Esophagus squamous epithelium (tissue), 5 donors: ENCODE measurements at places on chromosomes 12 and 14.

GRCh38 chr14:99737956-99738667 is 54.0 kb downstream of the CYP46A1 start:
- no peak for DNase-seq

DNA sequence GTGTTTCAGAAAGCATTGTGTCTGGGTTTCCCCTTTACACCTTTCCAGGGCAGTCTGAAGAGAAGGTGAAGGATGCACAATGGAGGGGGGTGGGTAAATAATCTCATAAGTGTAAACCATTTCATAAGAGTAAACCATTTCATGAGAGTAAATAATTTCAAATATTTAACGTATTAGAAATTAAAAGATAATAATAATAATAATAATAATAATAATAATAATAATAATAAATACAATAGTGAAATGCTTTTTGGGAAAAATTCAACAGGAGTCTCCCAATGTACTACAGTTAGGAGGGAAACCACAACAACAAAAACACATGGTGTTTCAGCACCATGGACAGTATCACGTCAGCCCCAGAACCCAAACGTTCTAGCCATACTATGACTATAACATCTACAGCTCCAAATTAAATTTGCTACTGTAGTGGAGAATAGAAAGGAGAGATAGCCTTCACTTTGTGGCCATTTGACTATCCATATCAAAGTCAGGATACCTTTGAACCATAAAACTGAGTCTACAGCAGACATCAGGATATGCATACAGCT is 691.8 kb downstream of the BCL11B start:
- no peak for DNase-seq

GRCh38 chr12:57069523-57069922 is 9.1 kb downstream of the NEMP1 start:
- no peak for DNase-seq

DNA sequence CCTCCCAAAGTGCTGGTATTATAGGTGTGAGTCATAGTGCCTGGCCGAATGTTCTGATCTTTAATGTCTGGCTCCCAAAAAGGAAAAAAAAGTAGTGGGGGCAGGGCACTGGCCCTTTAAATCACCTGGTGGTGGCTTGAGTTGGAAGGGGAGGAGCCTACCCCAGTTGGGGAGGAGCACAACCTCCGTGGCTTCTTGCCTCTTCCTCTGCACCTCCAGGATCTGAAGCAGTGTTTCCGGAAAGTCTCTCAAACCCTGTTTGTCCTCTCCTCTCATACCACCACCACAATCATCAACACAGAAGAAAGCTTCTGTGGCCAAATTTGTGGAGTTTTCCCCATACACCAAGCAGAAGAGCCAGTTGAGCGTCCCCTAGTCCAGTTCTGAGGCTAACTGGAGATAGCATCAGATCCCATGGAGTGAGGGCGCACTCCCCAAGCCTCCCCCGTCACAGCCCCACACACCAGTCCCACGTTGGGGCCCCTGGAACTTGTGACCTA is 24.3 kb upstream of the RCOR1 start:
- DNase-seq, result no peak

- no peak for DNase-seq
Observed at GRCh38 chr12:75978677-75979076, 52.9 kb downstream of the PHLDA1 start.

- DNase-seq, result no peak
Observed at GRCh38 chr12:89521364-89522223, 3.0 kb downstream of the GALNT4 start.

- DNase-seq, result no peak
Observed at GRCh38 chr12:86551146-86551571, 295.0 kb upstream of the MGAT4C start.

DNA sequence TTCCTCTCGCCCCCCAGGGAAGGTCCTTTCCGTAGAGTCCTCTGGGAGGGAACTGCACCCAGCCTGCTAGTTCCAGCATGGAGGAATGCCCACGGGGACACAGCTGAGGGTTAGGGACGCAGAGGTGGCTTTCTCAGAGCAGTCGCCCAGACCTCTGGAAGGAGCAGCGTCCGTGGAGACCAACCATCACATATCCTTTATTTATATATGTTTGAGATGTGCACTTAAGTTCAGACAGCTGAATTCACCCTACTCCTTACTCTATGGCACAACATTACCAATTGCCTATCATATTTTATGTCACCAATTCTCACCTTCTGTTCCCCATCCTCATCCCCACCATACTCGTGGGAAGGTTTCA is 305.6 kb upstream of the DIO3 start:
- no peak for DNase-seq

DNA sequence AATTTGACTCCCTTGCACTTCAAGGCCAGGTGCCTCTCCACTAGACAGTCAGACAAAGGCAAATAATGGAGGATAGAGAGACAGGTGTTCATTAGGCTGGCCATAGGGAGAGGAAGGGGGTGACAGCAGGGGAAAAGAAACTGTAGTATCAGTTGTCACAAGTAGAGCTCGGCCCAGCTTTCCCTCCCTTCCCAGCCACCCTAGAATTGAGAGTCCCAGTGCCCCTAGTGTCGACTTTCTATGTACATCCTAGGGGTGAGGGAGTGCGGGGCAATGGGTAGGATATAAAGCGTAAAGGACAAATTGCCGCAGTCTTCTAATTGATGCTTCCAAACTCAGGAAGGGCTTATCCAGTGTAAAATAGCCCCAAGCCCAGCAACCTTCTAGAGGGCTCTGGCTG is 39.0 kb downstream of the BAZ2A start:
- DNase-seq, result no peak

GRCh38 chr12:28367326-28367725 is 177.1 kb downstream of the CCDC91 start:
- no peak for DNase-seq

- DNase-seq, result no peak
Observed at GRCh38 chr12:27869567-27869966, 89.5 kb upstream of the MANSC4 start.

DNA sequence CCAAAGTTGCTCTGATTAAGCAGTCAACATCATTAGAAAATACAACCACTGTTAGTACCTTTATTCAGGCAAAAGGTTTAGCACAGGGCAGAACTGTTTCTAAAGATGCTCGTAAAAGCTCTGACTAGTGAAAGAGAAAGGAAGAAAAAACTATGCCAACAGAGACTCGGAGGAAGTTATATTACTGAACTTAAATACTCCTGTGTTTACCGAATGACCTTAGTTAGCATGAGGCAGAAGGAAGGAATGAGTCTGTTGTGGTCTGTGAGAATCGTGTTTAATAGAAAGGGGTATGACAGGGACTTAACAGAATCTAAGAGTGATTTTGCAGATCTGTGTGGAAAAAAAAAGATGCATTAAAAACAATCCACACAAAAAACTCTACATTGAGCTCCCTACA is 84.1 kb upstream of the OVCH1 start:
- no peak for DNase-seq

GRCh38 chr12:113268621-113269020 is 47.4 kb downstream of the TPCN1 start:
- DNase-seq, result no peak

- no peak for DNase-seq
Observed at GRCh38 chr14:32808644-32809043, 130.0 kb upstream of the NPAS3 start.

- no peak for DNase-seq
Observed at GRCh38 chr12:88142610-88142991, 494 bp downstream of the TMTC3 start.

- no peak for DNase-seq
Observed at GRCh38 chr12:23758608-23759007, 190.9 kb downstream of the SOX5 start.

GRCh38 chr14:94944636-94945258 is 174.8 kb upstream of the GSC start:
- no peak for DNase-seq

DNA sequence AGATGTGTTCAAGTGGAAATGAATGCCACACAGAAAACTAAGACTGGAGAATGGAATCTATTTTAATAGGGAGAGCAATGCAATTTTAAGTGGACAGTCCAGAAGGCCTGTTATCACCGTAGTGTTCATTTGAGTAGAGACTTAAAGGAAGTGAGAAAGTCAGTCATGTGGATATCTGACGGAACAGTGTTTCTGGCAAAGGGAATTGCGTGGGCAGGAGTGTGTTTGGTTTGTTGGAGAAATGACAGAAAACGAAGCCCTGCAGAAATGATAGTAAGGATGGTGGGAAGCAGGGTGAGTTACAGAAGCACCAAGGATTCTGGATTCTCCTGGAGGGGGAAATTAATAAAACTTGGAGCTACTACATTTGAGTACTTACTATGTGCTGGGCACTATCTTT is 776.6 kb downstream of the MED13L start:
- DNase-seq, result no peak

GRCh38 chr12:130644146-130644545 is 72.0 kb downstream of the RIMBP2 start:
- no peak for DNase-seq

DNA sequence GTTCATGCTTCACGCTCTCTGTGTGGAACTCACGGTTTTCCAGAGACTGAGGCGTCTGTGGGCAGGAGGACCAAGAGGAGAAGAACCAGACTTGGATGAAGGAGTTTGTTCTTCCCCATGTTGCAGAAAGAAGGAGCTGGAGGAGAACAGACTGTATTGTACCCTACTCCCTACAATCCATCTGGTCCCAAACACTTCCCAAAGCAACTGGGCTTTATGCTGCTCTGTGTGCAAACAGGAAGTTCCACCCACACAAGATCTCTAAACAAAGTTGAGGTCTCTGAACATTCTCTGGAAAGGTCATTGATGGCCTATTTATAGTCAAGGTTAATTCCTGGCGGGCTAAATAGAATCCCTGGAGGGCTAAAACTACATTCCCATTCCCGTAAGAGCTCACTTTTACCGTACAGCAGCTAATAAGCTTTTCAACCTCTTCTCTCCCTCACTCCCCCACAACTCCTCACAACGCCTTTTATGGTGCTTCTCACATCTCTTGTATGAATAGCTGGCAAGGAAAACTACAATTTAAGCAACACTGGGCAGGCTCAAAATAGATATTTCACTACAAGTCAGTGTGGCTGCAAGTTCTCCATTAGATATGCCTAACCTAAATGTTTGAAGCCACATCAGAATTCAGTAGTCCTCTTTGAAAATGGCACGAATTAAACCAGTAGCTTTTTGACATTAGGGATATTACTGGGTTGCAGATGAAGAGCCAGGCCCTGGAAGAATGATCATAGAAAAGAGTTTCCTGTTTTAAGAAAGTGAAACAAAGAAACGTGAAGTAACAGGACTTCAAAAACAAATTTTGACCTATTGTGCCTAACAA is at the start of gene A2M:
Gene A2M (minus strand): TSS at position 189 of the 829 bp plus-strand sequence. CDS start 70 bp downstream, at position 119.
- DNase-seq, result no peak

GRCh38 chr12:89327486-89328094 is 24.7 kb downstream of the DUSP6 start:
- DNase-seq, result no peak

GRCh38 chr12:53179687-53180219 is 769 bp upstream of the ZNF740 start:
- no peak for DNase-seq

GRCh38 chr12:16870845-16871244 is 264.9 kb upstream of the LMO3 start:
- no peak for DNase-seq

- DNase-seq, result no peak
Observed at GRCh38 chr14:70036665-70037064, 152.1 kb downstream of the SLC8A3 start.

- no peak for DNase-seq
Observed at GRCh38 chr12:89372584-89373370, 20.5 kb upstream of the DUSP6 start.

DNA sequence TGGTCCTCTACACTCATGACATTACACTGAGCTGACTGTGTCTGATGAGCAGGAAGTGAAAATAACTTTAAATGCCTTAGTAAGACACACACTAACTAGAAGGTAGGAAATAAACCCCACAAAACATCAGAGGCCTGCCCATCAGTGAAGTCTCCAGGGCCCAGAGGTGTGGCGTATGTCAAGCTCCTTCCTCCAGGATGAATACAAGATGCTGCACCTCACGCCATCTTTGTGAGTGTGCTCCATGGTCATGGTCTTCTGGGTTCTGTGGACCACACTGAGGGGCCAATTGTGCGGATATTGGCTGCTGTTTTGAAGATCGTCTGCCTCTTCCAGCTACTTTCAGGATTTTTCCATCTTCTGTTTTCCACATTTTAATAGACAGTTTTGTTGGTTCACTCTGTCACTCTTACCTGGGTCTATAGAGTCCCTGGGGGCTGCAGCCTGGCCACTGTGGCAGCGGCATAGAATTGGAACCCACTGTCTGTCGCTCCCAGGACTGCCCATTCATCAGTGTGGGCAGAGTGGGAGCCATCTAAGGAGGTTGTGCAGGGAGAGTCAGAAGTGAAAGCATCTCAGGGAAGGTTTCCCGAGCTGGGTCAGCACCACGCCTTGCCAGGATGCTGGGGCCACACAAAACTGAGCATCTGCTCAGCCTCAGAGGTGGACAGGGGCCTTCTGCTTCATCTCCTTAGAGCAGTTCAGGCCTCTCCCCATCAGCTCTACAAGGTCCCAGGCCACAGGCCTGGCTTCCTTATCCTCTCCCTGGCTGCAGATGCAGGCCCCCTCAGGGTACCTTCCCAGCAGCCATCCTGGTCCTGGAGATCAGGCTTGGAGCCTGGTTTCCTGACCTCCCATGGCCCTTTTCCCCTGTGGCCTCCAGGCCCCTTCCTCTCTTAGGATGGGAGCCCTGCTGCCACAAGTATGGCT is 57.5 kb upstream of the C14orf180 start:
- no peak for DNase-seq

- no peak for DNase-seq
Observed at GRCh38 chr12:124660851-124661250, 93.4 kb upstream of the NCOR2 start.

DNA sequence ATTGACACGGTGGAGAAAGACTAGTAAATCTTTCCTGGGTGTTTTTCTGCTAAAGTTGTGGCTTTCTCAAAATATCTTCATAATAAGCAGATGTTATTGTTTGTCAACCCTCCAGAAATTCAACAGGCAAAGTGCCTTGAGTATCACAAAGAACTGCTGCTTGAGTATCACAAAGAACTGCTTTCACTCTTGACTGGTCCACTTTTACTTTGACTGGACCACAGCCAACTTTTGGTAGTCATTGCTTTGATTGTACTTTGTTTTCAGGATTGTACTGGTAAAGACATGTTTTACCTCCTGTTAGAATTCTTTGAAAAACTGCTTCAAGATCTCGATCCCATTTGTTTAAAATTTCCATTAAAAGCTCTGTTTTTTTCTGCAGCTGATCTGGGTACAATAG is 62.6 kb downstream of the PDZRN4 start:
- DNase-seq, result no peak

DNA sequence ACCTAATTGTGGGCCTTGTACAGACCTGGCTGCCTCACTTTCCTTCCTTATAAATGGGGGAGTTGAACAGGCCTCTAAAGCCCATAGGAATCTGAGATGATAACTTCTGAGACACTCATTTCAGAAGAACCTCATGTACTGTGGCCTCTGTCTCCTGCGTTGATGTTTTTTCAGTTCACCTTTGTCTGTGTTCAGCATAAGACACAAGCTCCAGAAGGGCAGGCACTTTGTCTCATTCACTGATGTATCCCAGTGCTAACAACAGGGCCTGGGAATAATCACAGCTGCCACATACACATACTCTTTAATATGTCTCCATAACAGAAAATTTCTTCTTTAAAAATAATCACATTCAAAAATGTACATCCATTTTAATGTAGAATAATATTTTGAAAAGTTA is 3.3 kb downstream of the FGD6 start:
- DNase-seq, result no peak

GRCh38 chr12:11794751-11795150 is 145.3 kb downstream of the ETV6 start:
- DNase-seq, result no peak

- no peak for DNase-seq
Observed at GRCh38 chr12:55720894-55721444, 776 bp downstream of the RDH5 start.
